ENCODE measurements at places on chromosomes 3 and 15. TPM values are rescaled to one million over a fixed set of nuclear protein-coding genes. Genes with fewer than 3 reads are reported as not detected.

DNA sequence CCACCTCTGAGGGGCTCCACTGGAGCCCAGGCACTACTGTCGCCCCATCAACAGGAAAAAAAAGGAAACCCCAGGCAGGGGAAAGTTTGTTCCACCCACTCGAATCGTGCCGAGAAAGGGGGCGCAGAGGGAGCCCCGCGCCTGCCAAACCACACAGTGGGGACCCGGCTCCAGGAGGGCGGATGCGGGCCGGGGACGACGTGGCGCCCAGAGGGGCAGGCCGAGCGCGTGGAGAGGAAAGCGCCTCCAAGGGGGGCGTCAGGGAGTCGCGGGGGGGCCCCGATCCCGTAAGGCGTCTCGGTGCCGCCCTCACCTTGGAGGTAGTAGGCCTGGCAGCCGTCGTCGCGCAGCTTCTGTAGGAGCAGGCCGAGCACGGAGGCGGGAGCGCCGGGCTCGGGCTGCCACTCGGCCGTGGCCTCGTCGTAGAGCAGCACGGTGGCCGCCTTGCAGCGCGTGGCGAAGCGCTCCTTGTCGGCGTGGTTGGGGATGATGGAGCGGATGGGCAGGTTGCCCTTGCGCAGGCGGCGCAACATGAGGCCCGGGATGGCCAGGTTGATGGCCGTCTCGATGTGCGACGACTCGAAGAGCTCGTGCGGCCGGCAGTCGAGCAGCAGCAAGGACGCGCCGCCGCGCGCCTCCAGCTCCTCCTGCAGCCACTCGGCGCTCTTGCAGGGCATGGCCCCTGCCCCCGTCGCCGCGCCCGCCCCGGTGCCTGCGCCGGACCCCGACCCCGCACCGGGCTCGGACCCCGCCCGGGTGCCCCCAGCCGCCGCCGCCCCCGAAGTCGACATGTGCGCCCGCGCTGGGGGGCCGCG lies 627 bp downstream of the DUSP7 start:
- DNase-seq = peak; percentile 64

- peak; percentile 66 for DNase-seq
These were observed 431.0 kb upstream of the ATP10A start for GRCh38 chr15:26294059-26294689.

GRCh38 chr3:143586576-143586975 lies 261.7 kb downstream of the SLC9A9 start:
- no peak for DNase-seq

DNA sequence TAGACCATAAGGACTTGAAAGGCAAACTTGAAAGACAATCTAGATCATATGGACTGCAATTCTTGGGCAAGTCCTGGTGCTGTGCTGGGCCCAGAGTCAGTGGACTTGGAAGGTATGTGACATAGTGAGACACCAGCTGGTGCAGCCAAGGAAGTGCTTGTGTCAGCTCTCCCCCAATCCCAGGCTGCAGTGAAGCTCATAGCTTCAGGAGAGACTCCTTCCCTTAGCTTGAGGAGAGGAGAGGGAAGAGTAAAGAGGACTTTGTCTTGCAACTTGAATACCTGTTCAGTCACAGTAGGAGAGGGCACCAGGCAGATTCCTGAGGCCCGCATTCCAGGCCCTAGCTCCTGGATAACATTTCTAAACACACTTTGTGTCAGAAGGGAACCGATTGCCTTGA lies 127.4 kb upstream of the ZPLD1 start:
- no peak for DNase-seq

DNA sequence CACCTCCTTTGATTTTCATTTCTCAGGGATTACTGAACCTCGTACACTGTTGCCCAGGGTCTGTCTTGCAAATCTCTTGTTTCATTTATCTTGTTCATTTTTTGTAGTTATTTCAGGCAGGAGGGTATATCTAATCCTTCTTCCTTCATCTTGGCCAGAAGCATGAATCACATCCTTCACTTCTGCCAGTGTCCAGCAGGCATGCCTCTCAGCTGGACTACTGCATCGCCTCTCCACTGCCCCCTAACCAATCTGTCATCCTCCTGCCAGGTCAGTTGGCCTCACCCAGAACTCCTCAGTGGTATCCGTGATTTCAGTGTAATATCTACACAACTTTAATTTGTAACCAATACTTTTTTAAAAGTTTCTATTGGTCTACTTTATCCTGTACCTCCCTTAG lies 297.9 kb downstream of the GABRG3 start:
- DNase-seq = no peak

FETUB gene
- total RNA-seq = not detected

DNA sequence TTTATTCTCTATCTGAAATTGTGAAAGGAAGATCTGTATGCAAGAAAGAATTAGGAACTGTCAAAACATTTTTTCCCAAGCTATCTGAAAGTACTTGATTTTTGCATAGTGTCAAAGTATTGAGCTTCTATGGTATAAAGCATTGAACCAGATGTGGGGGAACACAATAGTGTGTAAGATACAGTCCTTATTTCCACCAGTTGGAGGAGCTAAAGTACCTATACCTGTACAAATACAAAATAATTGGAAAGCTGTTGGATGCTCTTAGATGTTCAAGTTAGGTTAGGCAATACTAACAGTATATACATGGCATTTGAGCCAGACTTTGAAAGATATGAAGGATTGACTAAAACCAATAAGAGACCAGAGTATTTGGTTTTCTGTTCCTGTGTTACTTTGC lies 148.4 kb downstream of the B3GALNT1 start:
- DNase-seq = no peak

- no peak for DNase-seq
These were observed 71.7 kb upstream of the CFAP20DC start for GRCh38 chr3:59121346-59122144.

DNA sequence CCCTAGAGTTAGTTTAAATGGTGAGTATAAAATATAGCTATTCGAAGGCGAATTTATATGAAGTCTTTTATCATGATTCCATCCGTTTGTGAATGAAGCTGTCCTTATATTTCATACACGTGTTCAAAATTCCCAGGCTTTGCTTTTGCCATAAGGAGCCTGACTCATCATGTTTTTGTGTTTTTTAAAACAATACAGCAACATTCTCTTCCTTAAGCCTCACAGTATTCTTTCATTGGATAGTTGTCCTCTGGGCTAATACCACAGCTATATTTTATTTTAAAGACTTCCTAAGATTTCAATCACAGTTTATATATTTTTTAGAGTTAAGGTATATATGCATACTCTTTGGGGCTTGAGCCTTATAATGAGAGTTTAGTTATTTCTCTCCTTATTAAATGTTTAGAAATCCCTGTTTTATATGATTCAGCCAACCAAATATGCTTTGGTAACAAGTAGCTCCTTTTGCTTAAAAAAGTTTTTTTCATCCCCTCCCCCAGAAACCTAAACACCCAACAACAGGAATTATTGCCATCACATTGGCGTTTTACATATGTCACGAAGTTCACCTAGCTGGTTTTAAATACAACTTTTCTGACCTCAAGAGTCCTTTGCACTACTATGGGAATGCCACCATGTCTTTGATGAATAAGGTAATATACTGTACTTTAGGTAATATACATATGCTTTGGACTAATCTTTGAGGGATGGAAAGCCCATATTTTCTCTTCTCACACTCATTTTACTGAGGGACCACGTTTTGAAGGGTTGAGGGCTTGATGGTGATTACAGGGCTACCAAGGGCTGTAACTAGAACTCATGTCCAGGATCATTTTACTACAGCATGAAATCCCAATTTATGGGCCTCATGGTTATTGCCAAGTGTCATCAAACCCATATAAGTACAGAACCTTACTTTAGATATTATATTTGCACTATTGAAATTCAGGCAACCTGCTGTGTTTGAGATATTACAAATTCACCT lies 28.5 kb downstream of the ST3GAL6 start:
- DNase-seq = no peak

DNA sequence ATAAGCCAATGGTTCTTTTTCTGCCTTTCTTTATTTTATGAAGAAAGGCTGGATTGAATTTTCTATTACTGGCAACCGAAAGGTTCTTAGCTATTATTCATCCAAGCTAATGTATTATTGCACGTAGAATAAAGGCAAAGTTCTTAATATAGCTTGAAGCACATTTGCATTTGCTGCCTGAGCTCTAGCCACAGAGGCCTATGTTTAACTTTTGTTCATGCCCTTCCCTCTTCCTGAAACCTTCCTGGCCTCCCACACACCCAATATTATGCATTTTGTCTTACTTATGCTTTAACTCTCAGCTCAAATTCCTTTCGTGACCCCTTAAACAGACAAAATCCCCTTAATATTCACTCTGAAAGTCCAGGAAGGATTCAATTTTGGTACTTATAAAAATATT lies 71.0 kb upstream of the ZNF280D start:
- no peak for DNase-seq

MCCC1 gene
- total RNA-seq = 30.1 TPM

DNA sequence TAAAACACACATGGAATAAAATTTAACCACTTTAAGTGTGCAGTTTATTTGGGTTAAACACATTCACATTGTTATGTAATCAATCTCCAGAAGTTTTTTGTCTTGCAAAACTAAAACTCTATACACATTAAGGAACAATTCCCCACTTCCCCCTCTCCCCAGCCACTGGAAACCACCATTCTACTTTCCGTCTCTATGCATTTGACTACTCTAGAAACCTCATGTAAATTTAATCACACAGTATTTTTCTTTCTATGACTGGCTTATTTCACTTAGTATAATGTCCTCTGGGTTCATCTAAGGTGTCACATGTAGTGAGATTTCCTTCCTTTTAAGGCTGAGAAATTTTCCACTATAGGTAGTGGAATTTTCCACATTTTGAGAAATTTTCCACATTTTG lies 568.7 kb upstream of the UBE2E2 start:
- DNase-seq = no peak

DNA sequence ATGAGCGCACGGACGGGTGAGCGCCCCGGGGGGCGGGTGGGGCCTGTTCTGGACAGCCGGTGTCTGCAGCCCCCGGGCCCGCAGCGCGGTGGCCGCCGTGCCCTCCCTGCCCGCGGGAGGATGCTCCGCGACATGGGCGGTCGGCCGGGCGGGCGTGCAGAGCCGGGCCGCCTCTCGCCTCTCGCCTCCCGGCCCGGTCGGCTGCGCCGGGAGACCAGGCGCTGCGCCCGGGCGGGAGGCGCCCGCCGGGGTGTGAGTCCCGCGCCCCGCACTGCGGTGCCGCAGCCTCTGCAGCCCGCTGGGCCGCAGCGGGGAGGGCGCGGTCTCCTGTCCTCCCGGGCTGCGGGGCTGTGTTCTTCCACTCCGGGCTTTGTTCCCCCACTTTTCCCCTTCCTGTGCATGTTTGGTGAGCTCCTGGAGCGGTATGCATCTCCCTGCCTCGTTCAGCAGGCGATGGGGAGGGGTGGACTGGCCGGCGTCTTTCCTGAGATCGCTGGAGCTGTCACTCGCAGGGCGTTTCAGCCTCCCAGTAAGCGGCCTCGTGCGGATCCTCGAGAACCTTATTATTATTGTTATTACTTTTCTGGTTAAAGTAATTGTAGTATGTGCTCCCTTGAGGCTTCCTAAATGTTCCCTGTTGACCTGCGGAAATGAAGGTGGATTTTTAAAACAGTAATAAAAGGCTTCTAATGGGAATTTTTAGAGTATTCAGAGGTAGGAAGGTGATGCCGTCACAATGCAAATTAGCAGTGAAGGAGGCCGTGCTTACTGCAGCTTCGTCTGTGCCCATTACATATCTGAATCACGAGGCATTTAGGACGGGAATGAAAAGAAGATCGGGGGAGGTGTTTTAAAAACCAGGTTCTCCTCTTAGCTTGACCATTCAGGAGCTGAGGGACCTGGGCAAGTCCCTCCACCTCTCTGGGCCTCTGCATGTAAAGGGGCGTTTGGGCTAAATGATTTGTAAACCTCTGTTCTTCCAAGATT lies 593 bp downstream of the TMOD2 start:
- peak; percentile 35 for DNase-seq

GRCh38 chr3:106809623-106810299 lies 567.5 kb upstream of the CCDC54 start:
- DNase-seq = peak; percentile 50

DNA sequence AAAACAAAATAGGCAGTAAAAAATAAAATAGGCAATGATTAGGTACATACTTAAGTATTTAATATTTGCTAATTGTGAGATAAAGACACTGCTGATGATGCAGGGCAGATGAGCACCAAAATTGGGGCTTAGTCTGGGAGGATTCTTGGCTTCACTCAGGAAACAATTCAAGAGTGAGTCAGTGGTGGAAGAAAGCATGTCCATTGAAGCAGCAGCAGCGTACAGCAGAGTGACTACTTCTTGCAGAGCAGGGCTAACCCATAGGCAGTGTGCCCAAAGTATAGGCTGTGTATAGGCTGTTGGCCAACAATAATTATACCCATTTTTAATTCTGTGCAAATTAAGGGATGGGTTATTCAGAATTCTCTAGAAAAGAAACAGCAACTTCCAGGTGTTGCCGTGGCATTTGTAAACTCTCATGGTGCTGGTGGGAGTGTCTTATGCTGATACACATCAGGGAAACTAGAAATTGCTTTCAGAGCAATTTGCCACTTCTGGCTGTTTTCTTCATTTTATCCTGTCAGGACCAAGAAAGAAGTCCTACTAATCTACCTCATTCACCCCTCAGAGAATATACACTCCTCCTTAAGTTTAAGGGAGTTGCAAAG lies 317.3 kb upstream of the NAALADL2 start:
- DNase-seq = no peak

DNA sequence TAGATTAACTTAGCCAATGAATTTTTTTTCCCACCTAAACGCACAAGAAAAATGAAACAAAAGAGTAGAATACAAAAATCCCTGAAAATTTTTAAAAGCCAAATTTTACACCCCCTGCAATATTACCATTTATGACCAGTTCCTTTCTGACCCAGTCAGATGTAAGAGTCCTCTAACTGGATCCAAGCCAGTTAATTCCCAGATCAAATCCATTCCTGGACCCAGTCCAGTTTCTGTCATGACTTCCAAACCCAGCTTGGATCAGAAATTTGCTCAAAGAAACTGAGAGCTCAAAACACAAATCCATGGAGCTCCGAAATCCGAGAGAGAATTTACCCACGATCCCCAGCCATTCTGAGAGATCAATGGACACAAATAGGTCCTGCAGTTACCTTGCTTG lies 17.0 kb upstream of the ALDH1L1 start:
- no peak for DNase-seq

Data from tongue (tissue), 3 donors.